CD8-positive, alpha-beta memory T cell (primary cell): ENCODE measurements at places on chromosomes 2 and 18. TPM values are rescaled to one million over a fixed set of nuclear protein-coding genes. Genes with fewer than 3 reads are reported as not detected.
A peak's percentile ranks its signal among the peaks of the same experiment; 100 is the strongest.

UGGT1 gene
- 54.0 TPM for total RNA-seq

PSD4 gene
- 193 TPM for total RNA-seq

MTERF4 gene
- total RNA-seq, result 49.2 TPM

GRHL1 gene
- total RNA-seq, result 0.93 TPM

DNA sequence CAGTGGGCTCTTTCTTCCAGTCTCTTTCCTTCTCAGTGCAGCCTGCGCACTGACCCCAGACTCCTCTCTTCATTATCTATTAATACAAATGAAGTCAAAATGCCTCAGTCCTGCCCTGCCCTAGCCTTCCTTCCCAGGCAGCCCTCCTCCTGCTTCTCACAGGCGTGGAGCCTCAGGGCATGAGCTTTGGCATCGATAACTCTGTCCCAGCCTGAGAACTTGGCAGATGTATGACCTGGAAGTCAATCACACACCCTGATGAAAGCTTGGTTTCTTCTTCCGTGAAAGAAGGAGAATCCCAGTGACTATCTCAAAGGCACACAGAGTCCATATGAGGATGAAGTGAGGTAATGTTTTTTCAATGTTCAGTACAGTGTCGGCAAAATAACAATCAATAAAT is 600.7 kb upstream of the ID2 start:
- DNase-seq, result no peak

- DNase-seq, result no peak
These were observed 25.9 kb downstream of the HDLBP start for GRCh38 chr2:241289597-241289996.

- DNase-seq, result peak; percentile 28
These were observed 29.7 kb downstream of the CCDC141 start for GRCh38 chr2:179020156-179020750.

GRCh38 chr2:225156853-225157451 is 114.7 kb upstream of the DOCK10 start:
- DNase-seq, result no peak

DNA sequence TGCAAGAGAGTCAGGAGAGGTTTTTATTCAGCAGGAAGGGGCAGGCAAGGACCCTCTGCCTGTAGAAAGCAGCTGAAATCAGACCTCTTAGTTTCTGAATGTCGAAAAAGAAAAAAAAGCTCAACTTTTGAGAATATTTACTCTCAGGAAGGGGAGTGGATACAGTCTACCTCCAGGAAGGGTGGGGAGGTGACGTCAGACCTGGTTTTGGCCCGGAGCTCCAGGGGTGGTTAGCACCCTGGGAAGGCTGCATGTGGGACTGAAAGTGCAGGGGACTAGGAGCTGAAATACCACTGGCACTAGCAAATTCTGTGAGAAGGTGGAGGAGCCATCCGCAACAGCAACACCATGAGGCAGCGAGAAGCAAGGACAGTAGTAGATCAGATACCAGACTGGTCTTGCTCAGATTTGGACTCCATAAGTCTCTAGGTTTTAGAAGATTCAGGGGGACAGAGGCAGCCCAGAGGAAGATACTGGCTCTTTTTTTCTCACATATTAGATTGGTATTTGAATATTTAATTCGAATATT is 19.8 kb downstream of the MC2R start:
- DNase-seq, result no peak

- no peak for DNase-seq
These were observed 190.5 kb downstream of the LOXHD1 start for GRCh38 chr18:46466234-46467160.

DNA sequence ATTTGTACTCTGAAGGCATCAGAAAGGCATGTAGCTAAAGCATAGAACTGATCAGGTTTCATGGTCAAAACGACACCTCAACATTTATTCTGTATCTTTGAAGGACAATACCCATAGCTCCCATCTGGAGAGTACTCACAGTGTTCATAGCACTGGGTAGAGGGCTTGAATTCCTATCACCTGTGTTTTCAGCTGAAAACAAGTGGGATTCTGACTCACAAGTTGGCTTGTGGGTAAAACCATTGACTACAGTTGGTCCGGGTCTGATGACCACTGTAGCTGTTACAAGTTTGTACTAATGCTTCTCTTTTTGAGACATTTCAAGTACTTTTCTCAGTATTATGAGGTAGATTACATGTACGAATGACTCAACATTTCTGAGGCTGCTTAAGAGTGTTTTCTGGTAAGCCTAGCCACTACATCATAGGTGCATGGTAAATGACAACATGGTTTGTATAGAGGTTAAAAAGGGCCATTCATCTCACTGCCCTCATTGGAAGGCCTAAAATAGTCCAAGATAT is 68.6 kb upstream of the PELI1 start:
- DNase-seq, result no peak

GRCh38 chr18:50154420-50154819 is 40.5 kb downstream of the MYO5B start:
- no peak for DNase-seq

DNA sequence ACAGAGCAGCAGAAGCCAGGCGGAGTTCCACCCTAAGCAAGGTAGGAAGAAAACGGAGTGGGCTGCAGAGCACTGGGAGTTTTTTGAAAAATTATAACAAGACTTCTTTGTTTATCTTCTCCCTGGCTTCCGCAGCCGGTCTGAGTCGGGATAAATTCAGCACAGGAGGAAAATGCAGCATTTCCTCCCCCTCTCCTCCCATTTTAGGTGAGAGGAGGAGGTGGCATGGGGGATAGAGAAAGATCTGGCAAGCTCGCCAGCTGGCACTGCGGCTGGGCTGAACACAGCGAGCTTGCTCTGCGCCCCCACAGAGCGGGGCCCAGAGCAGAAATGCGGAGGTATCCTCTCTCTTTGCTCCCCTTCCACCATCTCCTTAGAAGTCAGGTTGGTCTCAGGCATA is 17.7 kb upstream of the CHRNA1 start:
- no peak for DNase-seq

GRCh38 chr2:164890544-164890943 is 48.9 kb upstream of the COBLL1 start:
- DNase-seq, result no peak

DNA sequence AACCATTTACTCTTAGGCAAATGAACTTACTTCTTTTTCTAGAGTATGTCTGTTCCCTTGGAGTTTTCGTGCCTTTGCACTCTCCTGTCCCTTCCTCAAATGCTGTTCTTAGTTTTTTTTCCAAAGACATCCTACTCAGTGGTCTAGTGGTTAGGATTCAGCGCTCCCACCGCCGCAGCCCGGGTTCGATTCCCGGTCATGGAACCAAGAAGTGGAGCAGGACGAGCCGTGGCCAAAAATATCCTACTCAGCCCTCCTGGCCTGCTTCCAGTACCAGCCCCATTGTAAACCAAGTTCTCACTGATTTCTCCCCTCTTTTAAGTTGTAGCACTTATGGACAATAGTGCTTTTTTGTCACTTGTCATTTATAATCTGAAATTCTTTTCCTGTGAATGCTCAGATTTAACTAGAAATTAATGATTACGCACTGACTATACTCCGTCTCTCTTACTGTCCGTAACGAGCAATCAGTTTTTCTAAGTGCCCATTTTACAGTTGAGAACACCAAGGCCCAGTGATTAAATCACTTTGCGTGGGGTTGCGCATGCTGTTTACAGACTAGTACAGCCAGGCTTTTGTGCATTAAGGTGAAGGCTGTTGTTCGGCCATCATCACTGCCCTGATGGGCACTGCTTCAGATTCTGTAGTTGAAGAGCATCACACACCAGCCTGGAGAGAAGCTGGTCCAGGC is 17.9 kb downstream of the GREB1 start:
- DNase-seq, result no peak

GRCh38 chr2:73174941-73175662 is 27.3 kb upstream of the NOTO start:
- DNase-seq, result no peak

DNA sequence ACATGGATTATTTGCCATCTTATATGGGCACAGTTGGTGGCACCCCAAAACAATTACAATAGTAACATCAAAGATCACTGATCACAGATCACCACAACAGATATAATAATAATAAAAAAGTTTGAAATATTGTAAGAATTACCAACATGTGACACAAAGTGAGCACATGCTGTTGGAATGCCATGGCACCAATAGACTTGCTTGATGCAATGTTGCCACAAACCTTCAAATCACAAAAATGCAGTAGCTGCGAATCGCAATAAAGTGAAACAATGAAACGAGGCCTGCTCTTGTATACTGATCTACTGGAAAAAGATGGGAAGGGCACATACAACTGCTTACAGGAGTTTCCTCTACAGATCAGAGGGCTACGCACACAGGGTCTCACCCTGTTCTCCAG is 32.2 kb upstream of the AMMECR1L start:
- DNase-seq, result no peak

DNA sequence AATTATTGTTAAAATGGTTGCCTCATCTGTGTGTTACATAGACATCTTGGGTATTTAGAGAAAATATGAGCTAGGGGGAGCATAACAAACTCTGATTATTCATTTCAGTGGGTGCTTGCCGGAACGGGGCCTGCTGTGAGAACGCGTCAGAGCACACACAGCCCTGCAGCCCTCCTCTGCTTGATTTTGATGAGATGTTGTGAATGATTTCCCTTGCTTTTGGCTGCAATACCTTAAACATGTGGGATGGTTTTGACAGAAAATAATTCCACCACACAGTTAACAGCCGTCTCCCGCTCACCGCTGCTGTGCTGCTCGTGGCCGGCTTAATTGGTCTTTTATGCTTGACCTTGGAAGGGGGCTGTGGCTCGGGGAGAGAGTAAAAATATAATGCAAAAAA is 49.9 kb upstream of the TXNDC2 start:
- DNase-seq, result no peak

- DNase-seq, result no peak
These were observed 19.4 kb downstream of the CENPA start for GRCh38 chr2:26805241-26805676.

DNA sequence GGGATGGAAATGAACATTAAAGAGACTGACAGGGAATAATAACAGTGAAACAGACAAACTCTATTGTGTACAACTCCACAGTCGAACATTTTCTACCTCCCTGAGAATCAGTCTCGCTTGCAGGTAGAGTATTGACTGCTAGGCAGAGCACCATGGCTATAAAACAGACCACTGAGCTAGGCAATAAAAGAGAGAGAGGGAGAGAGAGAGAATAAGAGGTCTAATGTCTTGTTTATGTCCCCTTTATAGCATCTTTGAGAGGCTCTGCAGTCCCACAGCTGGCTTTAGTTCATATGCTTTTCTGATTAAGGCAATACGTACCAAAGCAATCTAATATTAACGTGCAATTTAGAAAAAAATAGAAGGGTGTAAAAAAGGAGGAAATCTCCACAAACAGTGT is 652.6 kb downstream of the NRXN1 start:
- no peak for DNase-seq

DNA sequence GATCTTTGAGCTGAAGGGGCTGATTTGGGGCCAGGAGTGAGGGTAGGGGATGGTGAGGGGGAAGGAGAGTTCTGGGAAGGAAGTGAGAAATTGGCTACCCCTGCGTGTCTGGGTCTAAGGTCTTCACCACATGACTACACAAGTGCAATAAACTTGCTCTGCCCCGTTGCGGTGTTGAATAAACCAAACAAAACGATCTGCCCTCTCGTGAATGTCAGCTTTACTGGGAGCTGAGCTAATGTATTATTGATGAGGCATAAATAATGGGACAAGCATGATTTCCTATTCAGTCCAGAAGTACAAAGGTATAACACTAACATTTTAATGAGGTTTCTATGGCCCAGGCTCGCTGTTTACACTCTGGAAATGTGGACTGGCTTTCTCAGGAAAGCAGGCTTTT is 8.0 kb upstream of the CFAP221 start:
- DNase-seq, result no peak

DNA sequence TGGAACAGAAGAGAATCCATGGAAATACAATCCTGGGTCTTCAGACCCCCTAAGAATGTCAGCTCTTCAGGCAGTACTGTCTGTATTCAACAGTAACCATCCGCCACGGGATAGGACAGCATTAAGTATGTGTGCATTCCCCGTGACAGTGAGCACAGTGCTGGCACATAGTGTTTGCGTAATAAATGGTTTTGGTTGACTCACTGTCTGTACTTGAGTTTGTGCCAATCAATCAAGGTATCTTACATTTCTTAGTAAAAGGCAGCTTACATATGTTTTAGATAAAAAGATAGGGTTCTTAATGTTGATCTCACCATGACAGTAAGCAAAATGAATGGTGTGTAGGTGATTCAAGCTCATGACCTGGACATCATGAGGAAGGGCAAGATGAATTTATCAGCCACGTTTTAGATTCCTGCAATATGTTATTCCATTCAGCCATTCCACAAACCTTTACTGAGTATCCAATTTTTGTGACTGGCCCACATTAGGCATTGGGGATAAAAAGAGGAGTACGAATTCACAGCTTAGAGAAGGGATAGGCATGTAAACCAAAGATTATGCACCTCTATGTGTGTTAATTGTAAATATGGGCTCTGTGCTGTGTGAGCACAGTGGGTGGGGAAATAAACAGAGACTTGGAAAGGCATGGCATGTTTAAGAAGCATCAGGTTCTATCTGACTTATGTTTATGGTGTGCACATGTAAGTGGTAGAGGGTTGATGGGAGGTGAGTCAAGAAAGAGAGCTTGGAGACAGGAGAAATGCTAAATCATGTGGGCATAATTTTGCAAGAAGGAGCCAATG is 258.8 kb downstream of the SLC8A1 start:
- no peak for DNase-seq

- no peak for DNase-seq
These were observed 599.0 kb upstream of the SYT4 start for GRCh38 chr18:43876286-43876685.
